Small intestine (tissue), 16 donors: ENCODE measurements at places on chromosomes 12 and 14. TPM values are rescaled to one million over a fixed set of nuclear protein-coding genes. Genes with fewer than 3 reads are reported as not detected.

DNA sequence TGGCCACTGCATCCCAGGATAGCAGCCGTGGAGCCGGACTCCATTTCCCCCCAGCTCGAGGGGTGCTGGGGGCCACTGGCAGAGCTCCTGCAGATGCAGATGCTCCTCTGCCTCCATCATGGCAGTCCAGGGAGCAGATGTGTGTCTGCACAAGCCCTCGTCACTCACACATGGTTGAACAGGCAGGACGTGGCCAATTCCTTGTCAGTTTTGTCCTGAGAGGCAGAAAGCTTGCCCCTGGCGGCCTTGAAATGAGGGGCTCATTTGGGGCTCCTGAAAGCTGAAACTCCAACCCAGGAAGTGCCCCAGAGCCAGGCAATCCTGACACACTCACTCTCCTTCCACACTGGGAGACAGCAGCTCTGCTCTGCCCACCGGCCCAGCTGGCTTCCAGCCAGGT, 100.9 kb upstream of the C14orf180 start:
- no peak for DNase-seq
- no peak overlapping the region for H3K4me3 ChIP-seq
- H3K27ac ChIP-seq: no peak overlapping the region
- H3K4me1 ChIP-seq: no peaks in the 10 kb centered on the region

GRCh38 chr14:100849115-100849781, 23.3 kb downstream of the MEG3 start:
- H3K36me3 ChIP-seq: no peaks in the 10 kb centered on the region
- H3K27ac ChIP-seq: no peak overlapping the region
- no peak for DNase-seq
- no peaks in the 10 kb centered on the region for H3K27me3 ChIP-seq

The DNAJC22 gene
- 16.3 TPM for polyA plus RNA-seq

DNA sequence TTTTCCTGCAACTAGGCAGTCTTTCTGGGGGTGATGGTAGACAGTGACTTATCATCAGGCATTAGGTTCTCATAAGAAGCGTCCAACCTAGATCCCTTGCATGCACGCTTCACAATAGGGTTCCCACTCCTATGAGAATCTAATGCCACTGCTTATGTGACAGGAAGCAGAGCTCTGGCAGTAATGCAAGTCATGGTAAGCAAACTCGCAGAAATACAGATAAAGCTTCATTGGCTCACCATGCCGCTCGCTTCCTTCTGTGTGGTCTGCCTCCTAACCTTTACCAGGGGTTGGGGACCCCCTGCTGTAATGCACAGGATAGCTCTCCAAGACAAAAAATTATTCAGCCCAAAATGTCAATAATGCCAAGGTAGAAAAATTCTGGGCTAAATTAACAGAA, 864.2 kb downstream of the TRHDE start:
- no peaks in the 10 kb centered on the region for H3K27me3 ChIP-seq
- no peak overlapping the region for H3K27ac ChIP-seq
- no peaks in the 10 kb centered on the region for H3K4me1 ChIP-seq
- no peak overlapping the region for H3K4me3 ChIP-seq
- no peaks in the 10 kb centered on the region for H3K36me3 ChIP-seq
- DNase-seq: no peak

The ACADS gene
- polyA plus RNA-seq: 359 TPM

The OR10P1 gene
- not detected for polyA plus RNA-seq

DNA sequence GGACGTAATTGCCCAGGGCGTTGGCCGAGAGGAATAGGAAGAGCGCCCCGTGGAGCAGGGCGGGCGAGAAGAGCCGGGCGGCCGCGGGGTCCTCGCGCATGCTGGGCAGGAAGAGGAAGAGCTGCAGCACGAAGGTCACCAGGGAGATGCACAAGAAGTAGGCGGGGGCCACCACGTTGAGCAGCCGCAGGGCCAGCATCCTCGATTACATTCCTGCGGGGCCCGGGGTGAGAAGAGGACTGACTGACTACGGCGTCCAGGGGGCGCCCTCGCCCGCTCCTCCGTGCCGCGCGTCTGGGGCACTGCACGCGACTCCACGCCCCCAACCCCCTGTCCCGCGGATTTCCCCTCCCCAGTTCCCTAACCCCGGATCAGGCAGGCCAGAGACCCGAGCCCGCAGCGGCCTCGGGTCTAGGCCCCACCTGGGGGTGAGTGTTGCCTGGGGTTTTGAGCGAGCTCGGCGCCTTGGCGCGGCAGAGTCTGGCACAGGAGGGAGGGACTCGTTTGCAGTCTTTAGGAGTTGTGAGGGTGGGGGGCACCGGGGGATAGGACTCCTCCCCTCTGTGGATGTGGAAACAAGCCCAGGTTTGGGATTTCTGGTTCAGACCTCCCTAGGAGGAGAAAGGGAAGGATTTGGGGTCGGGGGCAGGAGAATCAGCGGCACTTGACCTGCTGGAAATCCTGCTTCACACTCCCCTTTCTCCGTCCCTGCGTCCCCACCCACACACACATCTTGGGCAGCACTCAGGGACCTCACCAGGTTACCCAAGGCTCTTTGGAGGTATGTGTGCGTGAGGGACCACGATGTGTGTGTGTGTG, 1.8 kb downstream of the ZDHHC22 start:
- H3K27me3 ChIP-seq: peaks cover 28% of the 10 kb centered on the region
- no peak overlapping the region for H3K27ac ChIP-seq
- H3K4me3 ChIP-seq: no peak overlapping the region
- DNase-seq: peak; percentile 52
- H3K36me3 ChIP-seq: no peaks in the 10 kb centered on the region

The SLCO1C1 gene
- 4.7 TPM for polyA plus RNA-seq

The ANKRD9 gene
- polyA plus RNA-seq: 21.2 TPM

- no peaks in the 10 kb centered on the region for H3K27me3 ChIP-seq
- no peak overlapping the region for H3K4me3 ChIP-seq
- peak; percentile 12 for DNase-seq
- H3K4me1 ChIP-seq: no peaks in the 10 kb centered on the region
These were observed 151.5 kb downstream of the ATXN7L3B start for GRCh38 chr12:74689071-74689655.

DNA sequence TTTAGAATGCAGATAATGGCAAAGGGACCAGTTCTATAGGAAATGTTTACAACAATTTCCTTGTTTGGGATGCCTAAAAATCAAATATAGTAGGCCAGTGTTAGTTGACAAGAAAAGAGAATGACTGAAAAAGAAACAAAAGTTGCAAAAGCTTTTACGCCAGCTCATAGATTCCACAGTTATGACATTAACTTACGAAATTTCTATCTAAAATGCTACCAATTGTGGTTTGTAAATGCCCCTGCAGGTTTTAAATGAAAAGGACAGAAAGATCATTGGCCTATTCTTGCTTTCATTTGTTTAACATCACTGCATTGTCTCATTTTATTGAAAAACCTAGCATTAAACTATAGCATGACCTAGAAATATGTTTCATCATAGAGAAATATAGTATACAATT, 345.8 kb downstream of the CCDC91 start:
- H3K4me1 ChIP-seq: no peaks in the 10 kb centered on the region
- H3K27ac ChIP-seq: no peak overlapping the region
- H3K4me3 ChIP-seq: no peak overlapping the region

DNA sequence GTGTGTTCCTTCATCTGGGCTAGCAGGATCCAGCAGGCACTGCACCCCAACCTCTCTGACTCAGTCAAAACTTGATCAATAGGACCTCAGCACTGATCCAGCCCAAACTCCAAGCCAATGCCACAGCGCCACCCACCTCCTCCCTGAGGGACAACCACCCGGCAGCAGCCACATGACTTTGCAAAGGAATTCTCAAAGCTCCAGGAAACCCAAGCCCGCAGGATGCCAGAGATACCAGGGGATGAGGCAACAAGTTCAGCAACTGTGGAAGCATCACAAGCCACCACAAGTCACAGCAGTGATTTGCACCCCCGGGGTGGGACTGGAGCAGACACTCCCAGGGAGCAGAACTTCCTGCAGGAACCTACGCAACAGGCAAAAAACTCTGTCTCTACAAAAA, 37.3 kb downstream of the ACTN1 start:
- peaks cover 33% of the 10 kb centered on the region for H3K36me3 ChIP-seq
- no peak overlapping the region for H3K27ac ChIP-seq
- no peaks in the 10 kb centered on the region for H3K27me3 ChIP-seq
- peaks cover 76% of the 10 kb centered on the region for H3K4me1 ChIP-seq
- no peak for DNase-seq

The STXBP6 gene
- 24.9 TPM for polyA plus RNA-seq

The CLMN gene
- 2.9 TPM for polyA plus RNA-seq

The AQP6 gene
- not detected for polyA plus RNA-seq

- no peaks in the 10 kb centered on the region for H3K4me1 ChIP-seq
- no peaks in the 10 kb centered on the region for H3K27me3 ChIP-seq
- H3K27ac ChIP-seq: no peak overlapping the region
- no peaks in the 10 kb centered on the region for H3K36me3 ChIP-seq
- H3K4me3 ChIP-seq: no peak overlapping the region
These were observed 666.5 kb downstream of the FLRT2 start for GRCh38 chr14:86196471-86196870.

- no peaks in the 10 kb centered on the region for H3K36me3 ChIP-seq
- H3K27ac ChIP-seq: no peak overlapping the region
- H3K27me3 ChIP-seq: no peaks in the 10 kb centered on the region
- DNase-seq: no peak
These were observed 13.1 kb downstream of the ITGA7 start for GRCh38 chr12:55694651-55695050.

- H3K4me3 ChIP-seq: no peak overlapping the region
- H3K27ac ChIP-seq: no peak overlapping the region
- no peaks in the 10 kb centered on the region for H3K27me3 ChIP-seq
- no peak for DNase-seq
- H3K36me3 ChIP-seq: no peaks in the 10 kb centered on the region
These were observed 224.0 kb upstream of the BTG1 start for GRCh38 chr12:92369636-92370035.

DNA sequence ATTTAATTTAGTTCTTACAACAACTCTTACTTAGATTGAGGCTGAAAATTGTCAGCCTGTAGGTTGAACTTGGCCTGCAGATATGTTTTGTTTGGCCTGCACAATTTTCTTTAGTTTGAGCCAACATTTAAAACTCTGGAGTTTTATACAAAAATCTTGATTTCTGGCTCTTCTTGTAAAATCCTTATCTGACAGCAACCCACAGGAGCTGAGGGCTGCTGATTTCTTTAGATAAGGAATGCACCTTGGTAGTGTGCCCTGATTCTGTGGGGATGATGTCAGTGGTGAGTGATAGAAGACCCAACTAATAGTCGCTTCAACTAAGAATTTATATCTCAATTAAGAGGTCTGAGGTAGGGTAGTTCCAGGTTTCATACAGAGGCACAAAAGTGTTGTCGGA, 49.5 kb downstream of the SOCS2 start:
- peaks cover 2% of the 10 kb centered on the region for H3K27me3 ChIP-seq
- no peak overlapping the region for H3K4me3 ChIP-seq
- no peaks in the 10 kb centered on the region for H3K4me1 ChIP-seq
- H3K27ac ChIP-seq: no peak overlapping the region
- no peak for DNase-seq

The GZMH gene
- not detected for polyA plus RNA-seq
